Brain microvascular endothelial cell (primary cell): ENCODE measurements at places on chromosomes 6 and 20.

DNA sequence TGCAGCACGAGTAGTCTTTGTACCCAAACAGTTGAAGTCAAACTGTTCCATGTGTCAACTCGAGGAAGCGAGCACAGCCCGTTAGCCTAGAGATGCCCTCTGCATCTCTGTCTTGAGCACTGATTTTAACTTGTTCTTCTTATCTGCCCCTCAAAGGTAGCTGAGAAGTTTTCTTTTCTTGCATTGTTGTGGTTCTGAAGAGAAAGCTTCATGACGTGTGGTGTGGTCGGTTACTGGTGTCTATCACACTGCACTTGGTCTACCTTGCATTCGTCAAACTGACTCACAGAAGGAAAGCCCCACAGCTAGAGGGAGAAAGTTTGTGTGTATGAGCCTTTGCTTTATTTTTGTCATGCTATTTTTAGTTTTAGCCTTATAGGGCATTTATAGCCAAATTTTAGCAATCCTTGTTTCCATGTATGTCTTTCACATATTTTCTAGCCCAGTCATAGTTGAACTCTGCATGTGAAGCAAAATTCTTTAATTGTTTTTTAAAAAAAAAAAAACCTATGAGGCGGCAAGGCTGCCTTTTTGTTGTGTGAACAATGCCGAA lies 115.1 kb downstream of the JAG1 start:
- DNase-seq, result peak; percentile 99

- DNase-seq, result no peak
These were observed 50.7 kb downstream of the SLC26A8 start for GRCh38 chr6:35973670-35974222.

GRCh38 chr6:155246825-155247224 lies 17.0 kb upstream of the CLDN20 start:
- DNase-seq, result no peak

- no peak for DNase-seq
These were observed at the start of gene SMLR1 for GRCh38 chr6:130827247-130828149. TSS of gene SMLR1 (plus strand) at chr6:130827406. CDS start at chr6:130827414, 8 bp downstream.

DNA sequence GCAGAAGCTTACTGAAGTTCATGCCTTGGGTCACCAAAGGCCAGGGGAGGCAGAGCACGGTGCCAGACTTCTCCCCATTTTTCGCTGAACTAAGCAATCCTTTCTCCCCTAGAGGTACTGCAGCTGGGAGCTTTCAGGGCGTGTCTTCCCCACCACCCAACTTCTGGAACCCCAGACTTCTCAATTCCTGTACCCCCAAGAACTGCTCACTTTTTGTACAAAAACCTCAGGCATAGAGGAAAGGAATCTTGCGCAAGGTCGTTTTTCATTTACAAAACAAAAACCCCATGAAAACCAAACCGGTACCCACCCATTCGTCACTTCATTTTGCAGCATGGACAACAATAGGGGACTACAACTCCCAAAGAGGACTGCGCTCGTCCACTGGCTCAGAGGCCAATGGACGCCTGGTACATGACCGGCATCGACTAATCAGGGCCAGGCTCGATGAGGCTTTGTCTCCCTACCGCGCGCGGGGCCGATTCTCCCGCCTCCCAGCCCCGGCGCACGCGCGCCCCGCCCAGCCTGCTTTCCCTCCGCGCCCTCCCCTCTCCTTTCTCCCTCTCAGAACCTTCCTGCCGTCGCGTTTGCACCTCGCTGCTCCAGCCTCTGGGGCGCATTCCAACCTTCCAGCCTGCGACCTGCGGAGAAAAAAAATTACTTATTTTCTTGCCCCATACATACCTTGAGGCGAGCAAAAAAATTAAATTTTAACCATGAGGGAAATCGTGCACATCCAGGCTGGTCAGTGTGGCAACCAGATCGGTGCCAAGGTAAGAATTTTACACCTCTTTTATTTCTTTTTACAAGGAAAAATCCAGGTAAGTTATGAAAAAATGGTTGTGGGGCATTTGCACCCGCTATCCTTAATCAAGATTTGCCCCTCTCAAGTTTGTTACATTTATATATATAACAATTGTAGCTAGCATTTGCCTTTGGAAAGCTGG lies at the start of gene TUBB:
Gene TUBB, plus strand, starts transcription at position 562 of the 947 bp plus-strand sequence. Its CDS starts 155 bp downstream, at position 717.
- peak; percentile 98 for DNase-seq

DNA sequence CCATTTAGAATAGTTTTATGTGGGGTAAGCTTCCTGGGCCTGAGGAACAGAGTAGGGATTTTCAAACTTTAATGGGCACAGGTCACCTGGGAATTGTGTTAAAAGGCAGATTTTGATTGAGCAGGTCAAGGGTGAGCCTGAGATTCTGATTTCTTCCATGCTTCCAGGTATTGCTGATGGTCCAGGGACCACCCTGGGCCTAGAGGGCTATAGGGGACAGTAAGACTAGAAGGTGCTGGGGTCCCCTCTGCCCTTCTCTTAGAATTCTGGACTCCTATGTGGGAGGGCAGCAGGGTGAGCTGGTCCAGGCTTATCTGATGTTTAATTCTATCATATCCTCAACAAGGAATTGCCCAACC lies 2.6 kb downstream of the DDR1 start:
- DNase-seq, result no peak

- no peak for DNase-seq
These were observed 225.1 kb downstream of the ERMARD start for GRCh38 chr6:169976301-169977081.

- DNase-seq, result peak; percentile 24
These were observed 906 bp upstream of the BTN3A2 start for GRCh38 chr6:26363882-26364701.

DNA sequence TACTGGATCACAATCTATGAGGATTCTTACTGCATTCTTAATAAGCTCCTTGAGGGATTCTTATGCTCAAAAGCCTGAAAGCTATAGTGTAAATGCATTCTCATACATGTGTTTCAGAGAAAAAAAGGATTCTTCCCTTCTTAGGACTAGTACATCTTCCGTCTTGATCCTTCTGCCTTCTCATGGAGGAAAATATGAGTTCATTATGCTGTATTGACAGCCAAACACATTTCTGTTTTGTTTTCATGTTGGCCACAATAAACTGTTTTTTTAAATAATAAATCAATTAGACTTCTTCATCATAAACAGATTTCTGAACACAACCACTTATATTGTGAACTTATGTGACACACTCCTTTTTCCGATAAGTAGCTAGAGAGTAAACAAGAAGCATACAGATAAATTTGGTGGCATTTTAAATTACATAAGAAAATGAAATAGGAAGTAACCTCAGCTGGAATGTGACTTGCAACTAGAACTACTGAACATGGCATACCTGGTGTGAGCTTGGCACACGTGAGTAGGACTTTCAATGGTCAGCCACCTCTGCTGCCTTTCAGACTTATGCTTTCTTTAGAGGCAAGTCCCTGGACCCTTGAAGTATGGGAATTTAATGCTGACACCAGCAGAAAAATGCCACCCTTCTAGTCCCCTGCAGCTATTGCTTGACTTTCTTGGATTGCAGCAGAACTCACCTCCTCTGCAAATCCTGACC lies 350.4 kb downstream of the BCKDHB start:
- no peak for DNase-seq

GRCh38 chr20:49961413-49961812 lies 21.4 kb upstream of the SNAI1 start:
- DNase-seq, result no peak

- DNase-seq, result no peak
These were observed 33.1 kb upstream of the MLN start for GRCh38 chr6:33836806-33837469.

GRCh38 chr20:23005776-23006175 lies 29.3 kb upstream of the SSTR4 start:
- DNase-seq, result no peak

GRCh38 chr6:86712039-86712438 lies 225.3 kb upstream of the HTR1E start:
- DNase-seq, result no peak

DNA sequence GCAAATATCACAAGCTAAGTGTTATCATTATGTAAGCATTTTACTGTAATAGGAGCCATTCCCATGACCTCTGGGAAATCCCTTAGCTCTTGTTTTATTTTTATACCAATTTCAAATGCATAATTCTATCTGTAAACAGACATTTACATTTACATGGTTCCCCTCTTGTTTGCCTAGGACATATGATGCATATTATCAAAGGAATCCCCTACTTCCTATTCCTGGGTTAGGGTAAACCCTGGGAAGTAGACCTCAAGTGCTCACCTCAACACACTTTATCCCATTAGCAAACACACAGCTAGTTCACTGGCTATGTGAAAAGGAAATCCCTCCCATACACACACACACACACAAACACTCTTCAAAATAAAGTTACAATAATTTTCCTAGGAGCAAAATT lies 27.1 kb downstream of the PDE10A start:
- peak; percentile 37 for DNase-seq

DNA sequence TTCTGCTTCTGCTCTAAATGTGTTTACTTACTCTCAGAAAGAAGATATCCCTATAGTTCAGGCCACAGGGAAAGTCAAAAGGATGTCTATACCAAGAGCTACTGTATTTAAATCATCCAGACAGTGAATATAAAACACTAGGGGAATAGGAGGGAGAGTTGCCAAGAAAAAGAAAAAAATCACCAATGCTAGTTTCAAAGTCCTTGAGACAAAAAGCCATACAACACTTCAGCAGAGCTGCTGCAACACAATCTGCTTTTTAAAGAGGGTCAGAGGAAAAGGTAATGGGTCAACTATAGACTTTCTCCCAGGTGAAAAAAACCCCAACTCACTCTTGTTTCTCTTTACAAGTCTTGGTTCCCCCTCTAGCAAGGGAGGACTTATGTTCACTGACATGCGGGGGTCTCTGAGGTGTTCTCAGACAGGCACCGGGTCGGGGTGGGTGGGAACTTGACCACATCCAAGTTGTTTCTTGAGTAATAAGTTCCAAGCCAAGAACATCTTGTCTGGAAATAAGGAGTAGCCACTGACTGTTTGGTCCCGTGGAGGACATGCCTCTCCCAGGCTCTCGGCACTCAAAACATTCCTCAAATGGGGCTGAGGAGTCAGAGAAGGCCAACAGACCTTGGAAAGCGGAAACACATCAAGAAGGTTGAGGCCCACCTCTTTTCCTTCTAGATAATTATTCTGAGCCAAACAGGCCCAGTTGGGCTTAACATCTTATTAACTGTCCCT lies 47.7 kb downstream of the GJA10 start:
- DNase-seq, result no peak

- no peak for DNase-seq
These were observed 99.2 kb downstream of the QKI start for GRCh38 chr6:163513570-163514166.

DNA sequence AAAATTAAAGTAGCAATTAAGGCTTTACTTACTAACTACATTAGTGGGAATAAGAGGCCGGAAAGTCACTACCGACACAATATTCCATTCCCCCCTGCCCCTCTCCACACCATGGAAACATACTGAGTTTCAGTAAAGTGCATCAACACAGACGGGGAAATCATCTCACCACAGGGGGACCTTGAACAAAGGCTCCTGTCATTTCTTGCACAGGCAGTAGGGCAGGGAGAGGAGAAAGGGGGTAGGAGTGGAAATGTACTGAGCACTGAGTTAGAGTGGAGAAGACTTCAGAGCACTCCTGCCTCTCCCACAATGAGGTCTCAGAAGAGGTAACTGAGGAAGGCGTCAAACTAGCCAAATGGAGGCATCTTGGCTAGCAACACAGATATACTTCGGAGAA lies 1426.9 kb upstream of the EYS start:
- DNase-seq, result no peak

DNA sequence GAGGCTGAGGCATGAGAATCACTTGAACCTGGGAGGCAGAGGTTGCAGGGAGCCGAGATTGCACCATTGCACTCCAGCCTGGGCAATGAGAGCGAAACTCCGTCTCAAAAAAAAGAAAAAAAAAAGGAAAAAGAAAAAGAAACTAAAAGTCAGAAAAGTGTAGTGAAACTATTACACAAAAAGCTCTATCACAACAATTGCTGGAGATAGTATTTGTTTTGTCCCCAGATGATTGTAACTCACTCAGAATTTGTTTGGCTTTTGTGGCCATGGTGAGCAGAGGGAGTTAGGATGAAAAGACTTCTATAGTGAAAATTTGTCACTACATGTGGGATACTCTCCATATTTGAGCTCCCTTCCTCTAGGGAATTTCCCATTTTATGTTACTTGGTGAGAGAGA lies 5.2 kb upstream of the GOPC start:
- DNase-seq, result no peak

DNA sequence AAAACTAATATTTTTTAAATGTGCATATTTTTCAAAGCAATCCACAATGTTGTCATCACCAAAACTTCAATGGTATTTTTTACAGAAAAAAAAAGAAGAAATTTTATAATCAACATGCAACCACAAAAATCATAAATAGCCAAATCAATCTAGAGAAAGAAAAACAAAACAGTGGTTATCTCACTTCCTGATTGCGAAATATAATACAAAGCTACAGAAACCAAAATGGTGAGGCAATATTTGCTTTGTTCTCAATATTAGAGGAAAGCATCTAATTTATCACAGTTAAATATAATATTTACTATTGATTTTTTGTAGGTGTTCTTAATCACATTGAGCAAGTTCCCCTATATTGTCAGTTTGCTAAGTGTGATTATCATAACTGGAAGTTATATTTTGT lies 720.7 kb upstream of the ADGRB3 start:
- no peak for DNase-seq

DNA sequence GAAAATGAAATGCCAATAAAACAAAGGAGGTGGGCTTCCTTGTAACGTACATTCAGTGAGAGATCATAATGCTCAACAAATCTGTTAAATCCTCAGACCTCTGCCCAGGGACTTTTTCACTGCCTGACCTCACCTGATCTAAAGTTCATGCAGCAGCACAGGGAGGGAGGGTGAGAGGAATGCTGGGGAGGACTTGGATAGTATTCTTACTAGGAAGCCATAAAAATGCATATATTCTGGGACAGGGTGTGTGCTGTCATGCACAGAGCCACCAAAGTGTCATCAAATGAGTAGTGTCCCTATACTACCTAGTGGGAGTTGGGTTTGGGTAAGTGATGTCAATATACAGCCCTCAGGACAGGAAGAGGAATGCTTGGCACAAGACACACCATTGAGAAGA lies 32.6 kb downstream of the CLIC5 start:
- no peak for DNase-seq

GRCh38 chr6:165167861-165168260 lies 141.5 kb downstream of the C6orf118 start:
- DNase-seq, result no peak

DNA sequence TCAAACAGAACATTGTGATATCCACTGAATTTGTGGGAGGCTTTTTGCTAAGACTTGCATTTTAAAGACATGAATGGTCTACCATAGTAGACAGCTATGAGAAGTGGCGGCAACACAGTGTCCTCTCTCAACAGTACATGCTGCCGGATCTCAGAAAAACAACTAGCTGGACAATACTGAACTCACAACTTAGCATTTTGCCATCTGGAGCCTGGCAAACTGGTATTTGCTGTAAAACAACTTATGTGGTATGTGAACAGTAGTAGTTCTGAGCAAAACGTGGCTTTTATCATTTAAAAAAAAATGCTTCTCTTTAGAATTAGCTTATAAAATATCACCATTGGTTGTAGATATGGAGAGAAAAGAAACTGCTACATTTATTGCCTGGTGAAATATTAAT lies 3.3 kb upstream of the PXDC1 start:
- DNase-seq, result no peak

DNA sequence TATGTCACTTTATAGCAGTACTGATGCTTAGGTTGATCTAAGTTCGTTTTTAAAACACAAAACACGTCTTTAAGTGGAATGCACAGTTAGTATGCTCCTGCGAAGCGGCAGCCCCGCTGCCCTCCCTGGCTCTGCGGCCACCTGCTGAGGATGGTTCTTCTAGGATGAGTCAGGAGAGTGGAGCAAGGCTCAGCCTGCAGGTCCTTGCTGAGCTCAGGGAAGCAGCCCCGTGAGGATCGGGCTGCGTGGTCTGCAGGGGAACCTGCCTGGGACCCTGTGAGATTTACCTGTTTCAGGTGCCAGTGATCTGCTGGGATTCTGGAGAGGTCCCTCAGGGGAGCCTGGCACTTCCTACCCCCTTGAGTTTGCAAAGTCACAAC lies 57.5 kb downstream of the SYNJ2 start:
- peak; percentile 67 for DNase-seq
